Left colon (tissue), 2 donors: ENCODE measurements at places on chromosomes 5 and 9. TPM values are rescaled to one million over a fixed set of nuclear protein-coding genes. Genes with fewer than 3 reads are reported as not detected.
A peak's percentile ranks its signal among the peaks of the same experiment; 100 is the strongest.

GRCh38 chr5:35664584-35664983 lies 46.9 kb downstream of the SPEF2 start:
- no peak for DNase-seq

GRCh38 chr5:99019812-99020697 lies 91.2 kb upstream of the CHD1 start:
- DNase-seq = no peak

DNA sequence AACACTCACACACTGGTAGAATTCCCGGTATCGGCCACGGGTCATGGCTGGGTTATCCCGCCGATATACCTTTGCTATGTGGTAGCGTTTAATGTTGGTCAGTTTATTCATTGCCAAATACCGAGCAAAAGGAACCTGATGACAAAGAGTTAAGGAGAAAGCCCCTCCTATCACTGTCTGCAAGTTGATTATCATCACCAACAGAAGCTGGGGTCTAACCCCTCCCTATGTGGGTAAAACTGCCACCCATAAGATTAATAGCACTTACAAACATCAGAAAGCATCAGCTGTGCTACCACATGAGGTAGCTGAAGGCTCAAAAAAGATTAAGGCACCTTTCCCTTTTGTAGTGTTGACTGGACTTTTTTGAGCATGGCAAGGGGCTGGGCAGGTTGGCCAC lies 5.6 kb upstream of the DND1 start:
- DNase-seq = no peak

DNA sequence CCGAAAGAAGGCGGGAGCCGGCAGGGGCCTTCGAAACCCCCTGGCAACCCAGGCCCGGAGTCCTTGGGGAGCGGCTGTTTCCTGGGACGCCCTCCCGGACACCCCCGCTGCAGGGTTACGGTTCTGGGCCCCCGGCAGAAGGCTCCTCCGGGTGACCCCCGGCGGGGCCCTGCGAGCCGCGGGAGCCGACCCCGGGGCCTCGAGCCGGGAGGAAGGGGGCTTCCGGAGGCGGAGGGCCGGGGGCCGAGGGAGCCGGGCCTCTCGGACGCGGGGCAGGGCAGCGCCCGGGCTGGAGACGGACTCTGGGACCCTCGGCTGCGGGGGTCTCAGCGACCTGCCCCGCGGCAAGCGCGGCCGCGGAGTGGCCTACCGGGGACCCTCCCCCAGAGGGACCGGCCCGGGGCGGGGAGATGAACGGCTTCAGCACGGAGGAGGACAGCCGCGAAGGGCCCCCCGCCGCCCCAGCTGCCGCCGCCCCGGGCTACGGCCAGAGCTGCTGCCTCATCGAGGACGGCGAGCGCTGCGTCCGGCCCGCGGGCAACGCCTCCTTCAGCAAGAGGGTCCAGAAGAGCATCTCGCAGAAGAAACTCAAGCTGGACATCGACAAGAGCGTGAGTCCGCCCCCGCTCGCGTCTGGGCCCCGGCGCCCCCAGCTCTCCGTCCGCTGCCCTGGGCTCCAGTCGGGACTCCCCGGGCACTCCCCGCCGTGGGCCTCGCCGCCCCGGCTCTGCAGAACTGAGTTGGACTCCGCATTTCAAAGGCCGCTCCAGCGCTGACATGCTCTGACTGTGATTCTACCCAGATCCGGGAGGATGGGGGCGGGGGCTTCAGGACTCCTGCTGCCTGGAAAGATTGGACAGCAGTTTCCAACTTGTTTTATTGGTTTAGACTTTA lies 645 bp downstream of the SAP30L start:
- peak; percentile 58 for DNase-seq

- DNase-seq = no peak
Measured at GRCh38 chr5:14829396-14829795, 42.2 kb downstream of the ANKH start.

DNA sequence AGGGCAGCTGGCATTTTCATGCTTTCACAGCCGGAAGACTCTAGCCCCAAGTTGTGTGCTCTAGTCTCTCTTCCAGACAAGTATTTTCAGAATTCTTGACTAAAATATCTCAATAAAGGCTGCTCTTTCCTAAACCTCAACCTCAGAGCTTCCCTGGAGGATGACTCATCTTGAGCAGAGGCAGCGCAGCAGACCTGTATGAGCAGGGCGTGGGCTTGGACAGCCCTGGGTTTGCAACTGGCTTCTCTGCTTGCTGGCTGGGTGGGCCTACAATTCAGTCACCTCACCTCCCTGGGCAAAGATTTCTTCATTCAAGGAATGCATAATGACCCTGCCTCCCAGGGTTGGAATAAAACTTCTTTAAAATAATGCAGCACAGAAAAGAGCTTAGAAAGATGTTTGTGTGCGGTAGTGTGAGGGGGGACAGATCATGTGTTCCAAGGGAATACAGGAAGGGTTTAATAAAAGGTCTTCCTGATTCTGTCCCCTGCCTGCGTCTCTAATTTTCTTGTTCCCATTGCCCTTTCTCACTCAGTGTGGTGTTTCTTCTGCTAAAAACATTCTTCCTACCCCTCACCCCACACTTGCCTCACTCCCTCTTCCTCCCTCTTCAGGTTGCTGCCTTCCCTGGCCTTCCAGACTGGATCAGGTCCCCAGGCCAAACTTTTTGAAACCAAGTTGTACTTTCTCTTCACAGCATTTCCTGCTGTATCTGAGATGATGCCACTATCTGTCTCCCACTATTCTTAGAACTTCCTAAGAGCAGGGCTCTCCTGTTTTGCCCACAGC lies 39.4 kb upstream of the MAP1B start:
- DNase-seq = no peak

GRCh38 chr5:15475367-15475766 lies 24.6 kb upstream of the FBXL7 start:
- DNase-seq = no peak

DNA sequence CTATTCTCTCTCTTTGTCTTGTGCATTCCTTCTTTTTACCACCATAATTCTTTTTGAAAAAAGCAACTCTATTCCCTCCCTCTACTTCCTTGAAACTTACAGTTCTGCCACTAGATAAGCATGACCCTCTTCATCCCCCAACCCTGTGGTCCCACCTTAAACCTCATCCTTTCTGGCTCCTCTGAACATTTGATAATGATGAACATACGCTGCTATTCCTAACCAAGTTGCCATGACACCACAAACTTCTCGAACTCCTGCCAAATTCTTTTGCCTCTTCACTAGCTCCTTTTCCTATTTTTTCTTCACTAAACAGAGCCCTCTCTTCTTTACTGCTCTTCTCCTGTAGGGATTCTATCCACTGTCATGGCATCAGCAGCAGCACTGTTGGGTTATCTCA lies 57.1 kb downstream of the MOCS2 start:
- DNase-seq = no peak

DNA sequence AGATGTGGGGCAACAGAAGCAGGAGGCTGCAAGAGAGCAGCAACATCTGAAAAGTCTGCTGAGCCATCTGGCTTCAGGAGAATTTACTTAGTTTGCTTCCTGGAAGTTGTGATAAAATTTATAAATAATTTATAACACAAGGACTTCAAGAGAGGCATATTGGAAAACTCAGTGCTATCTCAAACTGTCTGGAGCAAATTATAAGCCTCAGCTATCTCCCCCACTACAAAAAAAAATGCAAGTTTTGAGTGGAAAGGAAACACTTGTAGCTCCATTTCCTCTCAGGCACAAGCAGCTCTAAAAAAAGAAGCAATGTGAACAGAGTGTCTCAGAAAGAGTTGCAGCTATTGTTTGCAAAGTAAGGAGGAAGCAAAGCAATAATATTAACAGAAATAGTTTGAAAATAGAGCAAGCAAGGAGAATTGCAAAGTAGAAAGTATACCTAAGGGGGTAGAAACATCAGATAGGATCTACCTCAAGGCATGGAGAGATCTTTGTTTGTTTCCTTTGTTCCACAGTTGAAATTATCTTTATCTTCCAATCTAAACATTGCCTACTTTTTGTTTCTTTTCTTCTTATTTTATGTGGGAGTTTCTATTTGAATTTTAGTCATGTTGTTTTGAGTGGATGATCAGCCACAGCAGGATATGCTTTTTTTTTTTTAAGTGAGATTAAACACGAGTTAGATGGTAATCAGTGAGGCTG lies 55.9 kb upstream of the IL6ST start:
- DNase-seq = no peak

- peak; percentile 85 for DNase-seq
Measured at GRCh38 chr9:81671880-81672280, 17.5 kb downstream of the TLE1 start.

- DNase-seq = no peak
Measured at GRCh38 chr5:119323601-119324000, 32.2 kb upstream of the TNFAIP8 start.

GRCh38 chr9:111036429-111036789 lies 1.9 kb downstream of the LPAR1 start:
- DNase-seq = peak; percentile 80

DNA sequence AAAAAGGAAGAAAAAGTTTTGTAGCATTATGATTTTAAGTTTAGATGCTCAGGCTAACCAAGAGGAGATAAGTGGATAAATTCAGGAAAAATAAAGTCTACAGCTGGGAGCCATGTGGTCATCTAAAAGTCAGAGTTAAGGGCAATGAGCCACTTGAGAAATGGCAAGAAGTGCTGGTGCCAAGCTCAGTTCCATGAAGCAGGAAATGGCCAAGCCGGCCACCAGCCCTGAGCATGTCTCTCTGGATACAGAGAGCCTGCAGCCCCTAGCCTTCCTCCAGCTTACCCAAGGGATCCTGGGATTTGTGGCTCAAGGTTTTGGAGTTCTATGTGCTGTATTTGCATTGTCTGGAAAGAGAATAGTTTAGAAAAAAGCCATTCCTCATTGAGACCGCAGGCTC lies 12.2 kb upstream of the S1PR3 start:
- DNase-seq = no peak

GRCh38 chr9:106716820-106717219 lies 146.1 kb upstream of the ZNF462 start:
- DNase-seq = no peak

- no peak for DNase-seq
Measured at GRCh38 chr5:126801992-126802294, 25.0 kb downstream of the LMNB1 start.

GRCh38 chr5:111997308-111997707 lies 240.3 kb upstream of the NREP start:
- no peak for DNase-seq

- no peak for DNase-seq
Measured at GRCh38 chr9:93024986-93025630, 33.4 kb upstream of the SUSD3 start.

DNA sequence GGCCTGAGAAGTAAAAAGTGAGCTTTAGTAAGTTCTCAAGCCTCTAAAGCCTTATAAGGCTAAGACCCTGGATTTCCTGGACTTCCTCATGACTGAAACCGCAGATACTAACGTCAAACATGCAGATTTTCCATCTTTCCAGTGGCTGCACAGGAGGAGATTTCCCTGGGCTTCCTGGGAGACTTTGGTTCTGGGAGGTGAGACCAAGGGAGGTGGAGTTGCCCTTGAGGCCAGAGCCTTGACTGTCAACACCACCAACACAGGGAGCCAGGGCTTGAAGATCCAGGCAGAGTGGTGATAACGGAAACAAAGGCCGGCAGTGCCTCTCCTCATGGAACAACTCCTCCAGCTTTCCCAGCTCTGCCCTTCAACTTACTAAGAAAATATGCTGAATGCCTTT lies 144.7 kb upstream of the LRRTM2 start:
- no peak for DNase-seq

- no peak for DNase-seq
Measured at GRCh38 chr9:93041108-93041802, 17.2 kb upstream of the SUSD3 start.

GRCh38 chr5:75662061-75662460 lies 50.8 kb downstream of the ANKDD1B start:
- DNase-seq = no peak

GRCh38 chr9:76219560-76220151 lies 174.6 kb downstream of the RFK start:
- no peak for DNase-seq

DNA sequence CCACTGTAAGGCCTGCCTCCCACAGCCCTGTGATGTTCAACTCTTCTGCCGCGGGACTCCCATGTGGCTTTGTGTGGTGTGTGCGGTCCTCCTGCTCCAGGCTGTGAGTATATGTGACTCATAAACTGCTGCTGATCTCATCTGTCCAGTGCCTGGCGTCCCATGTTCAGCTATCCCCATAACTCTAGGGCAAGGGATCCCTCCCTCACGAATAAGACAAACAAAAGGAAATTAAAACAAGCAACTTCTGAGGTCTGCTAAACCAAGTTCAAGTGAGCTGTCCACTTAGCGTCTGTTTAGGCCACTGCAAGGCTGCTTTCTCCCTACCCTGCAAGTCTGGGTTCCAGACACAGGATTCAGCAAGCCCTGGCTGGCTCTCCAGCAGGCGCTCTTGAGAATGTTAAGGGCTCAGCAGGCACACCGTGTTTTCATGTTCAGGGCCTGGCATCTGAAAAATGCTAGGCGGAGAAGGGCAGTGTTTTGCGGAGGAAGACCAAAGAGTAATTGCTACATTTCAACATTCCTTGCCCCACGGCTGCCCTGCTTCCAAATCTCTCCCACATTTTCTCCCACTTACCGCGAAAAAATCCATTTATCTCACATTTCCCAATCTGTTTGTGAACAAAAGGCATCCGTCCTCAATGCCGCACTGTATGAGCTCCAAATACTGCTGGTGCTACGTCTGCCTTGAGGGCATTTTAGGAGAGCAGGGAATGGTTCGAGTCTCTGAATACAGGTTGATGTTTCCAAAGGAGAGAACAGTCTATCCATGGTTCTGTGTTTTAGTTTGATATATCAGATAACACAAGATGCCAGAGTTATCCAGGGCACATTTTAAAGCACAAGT lies 280.2 kb downstream of the SEMA5A start:
- DNase-seq = no peak

The CORO2A gene
- 56.5 TPM for total RNA-seq

The CCNJL gene
- 27.7 TPM for total RNA-seq

The IFNA13 gene
- total RNA-seq = not detected

The ACTBL2 gene
- not detected for total RNA-seq

The GRXCR2 gene
- not detected for total RNA-seq

The PMPCA gene
- total RNA-seq = 43.4 TPM

The DDX4 gene
- not detected for total RNA-seq

The DBH gene
- total RNA-seq = not detected

The FOCAD gene
- 21.5 TPM for total RNA-seq

The SLC34A3 gene
- total RNA-seq = not detected
